ENCODE measurements at places on chromosomes 6 and 20. TPM values are rescaled to one million over a fixed set of nuclear protein-coding genes. Genes with fewer than 3 reads are reported as not detected.
A peak's percentile ranks its signal among the peaks of the same experiment; 100 is the strongest.

Gene ZMYND8
- 14.3 TPM for total RNA-seq

Gene SIRPB1
- total RNA-seq = 0.54 TPM

Gene PAK5
- total RNA-seq = not detected

Gene SAMD5
- total RNA-seq = not detected

Gene NHSL1
- total RNA-seq = 6.2 TPM

Gene SLC13A3
- 0.89 TPM for total RNA-seq

Gene GNRH2
- not detected for total RNA-seq

Gene PRPH2
- total RNA-seq = 1.5 TPM

Gene SYCP2L
- total RNA-seq = not detected

Gene MLIP
- total RNA-seq = not detected

Gene COL19A1
- total RNA-seq = not detected

Gene IPCEF1
- not detected for total RNA-seq

Gene KCNB1
- 0.11 TPM for total RNA-seq

- DNase-seq = no peak
Measured at GRCh38 chr20:58294497-58295455, 14.7 kb upstream of the RAB22A start.

DNA sequence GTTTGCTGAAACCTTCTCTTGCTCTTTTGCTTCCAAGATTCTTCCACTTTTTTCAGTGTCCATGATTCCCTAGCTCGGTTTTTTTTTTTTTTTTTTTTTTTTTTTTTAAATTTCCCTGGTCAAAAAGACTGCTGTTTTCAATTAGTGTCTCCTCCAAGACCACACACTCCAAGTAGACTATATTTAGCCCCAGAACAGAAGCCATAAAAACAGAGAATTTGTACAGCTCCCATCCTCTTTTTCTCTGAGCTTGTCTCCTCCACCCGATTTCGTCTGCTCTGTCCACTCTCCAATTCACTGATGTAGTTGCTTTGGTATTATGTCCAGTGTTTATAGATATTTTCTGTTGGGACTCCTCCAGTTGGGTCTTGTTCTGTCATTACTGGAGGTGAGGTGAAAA, 37.6 kb downstream of the RSPH3 start:
- peak; percentile 25 for DNase-seq

- peak; percentile 99 for DNase-seq
Measured at GRCh38 chr6:11921017-11921438, 91.1 kb upstream of the HIVEP1 start.

DNA sequence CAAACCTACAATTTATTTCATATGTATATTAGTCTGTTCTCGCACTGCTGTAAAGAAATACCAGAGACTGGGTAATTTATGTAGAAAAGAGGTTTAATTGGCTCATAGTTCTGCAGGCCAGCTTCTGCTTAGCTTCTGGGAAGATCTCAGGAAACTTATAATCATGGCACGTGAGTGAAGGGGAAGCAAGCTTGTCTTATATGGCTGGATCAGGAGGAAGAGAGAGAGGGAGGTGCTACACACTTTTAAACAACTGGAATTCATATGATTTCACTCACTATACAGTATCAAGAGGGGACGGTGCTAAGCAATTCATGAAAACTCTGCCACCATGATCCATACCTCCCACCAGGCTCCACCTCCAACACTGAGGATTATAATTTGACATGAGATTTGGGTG, 29.9 kb downstream of the PHACTR2 start:
- no peak for DNase-seq

- DNase-seq = no peak
Measured at GRCh38 chr6:26140254-26140966, 53.2 kb downstream of the HFE start.

GRCh38 chr6:42363926-42364849, 87.5 kb downstream of the TRERF1 start:
- DNase-seq = no peak

- no peak for DNase-seq
Measured at GRCh38 chr6:158847012-158847529, 27.9 kb upstream of the EZR start.

DNA sequence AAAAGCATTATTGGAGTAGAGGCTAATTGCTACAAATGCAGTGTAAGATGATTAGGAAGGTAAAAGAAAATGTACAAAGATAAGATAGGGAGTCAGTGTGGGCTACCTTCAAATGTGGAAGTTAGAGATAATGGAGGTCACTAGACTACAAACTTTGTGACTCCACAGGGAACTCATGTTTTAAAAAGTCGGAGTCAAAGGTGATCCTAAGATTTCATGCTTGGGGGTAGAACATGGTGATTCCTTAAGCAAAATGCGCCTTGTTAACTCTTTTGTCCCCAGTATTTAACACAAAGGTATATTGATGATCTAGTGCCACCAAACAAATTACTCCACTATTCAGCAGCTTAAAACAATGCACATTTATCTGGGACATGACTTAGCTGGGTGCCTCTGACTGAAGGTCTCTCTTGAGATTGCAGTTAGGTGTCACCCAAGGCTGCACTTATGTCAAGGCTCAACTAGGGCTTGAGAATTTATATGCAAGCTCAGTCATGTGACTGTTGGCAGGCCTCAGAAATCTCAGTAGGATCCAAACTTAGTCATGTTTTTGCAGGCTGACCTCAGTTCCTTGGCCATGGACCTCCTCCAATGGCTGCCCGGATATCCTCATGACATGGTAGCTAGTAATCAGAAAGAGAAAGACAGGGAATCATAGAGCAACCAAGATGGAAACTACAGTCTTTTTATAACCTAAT, 11.4 kb upstream of the SNX9 start:
- peak; percentile 65 for DNase-seq

GRCh38 chr6:20846602-20847028, 312.4 kb downstream of the CDKAL1 start:
- no peak for DNase-seq

DNA sequence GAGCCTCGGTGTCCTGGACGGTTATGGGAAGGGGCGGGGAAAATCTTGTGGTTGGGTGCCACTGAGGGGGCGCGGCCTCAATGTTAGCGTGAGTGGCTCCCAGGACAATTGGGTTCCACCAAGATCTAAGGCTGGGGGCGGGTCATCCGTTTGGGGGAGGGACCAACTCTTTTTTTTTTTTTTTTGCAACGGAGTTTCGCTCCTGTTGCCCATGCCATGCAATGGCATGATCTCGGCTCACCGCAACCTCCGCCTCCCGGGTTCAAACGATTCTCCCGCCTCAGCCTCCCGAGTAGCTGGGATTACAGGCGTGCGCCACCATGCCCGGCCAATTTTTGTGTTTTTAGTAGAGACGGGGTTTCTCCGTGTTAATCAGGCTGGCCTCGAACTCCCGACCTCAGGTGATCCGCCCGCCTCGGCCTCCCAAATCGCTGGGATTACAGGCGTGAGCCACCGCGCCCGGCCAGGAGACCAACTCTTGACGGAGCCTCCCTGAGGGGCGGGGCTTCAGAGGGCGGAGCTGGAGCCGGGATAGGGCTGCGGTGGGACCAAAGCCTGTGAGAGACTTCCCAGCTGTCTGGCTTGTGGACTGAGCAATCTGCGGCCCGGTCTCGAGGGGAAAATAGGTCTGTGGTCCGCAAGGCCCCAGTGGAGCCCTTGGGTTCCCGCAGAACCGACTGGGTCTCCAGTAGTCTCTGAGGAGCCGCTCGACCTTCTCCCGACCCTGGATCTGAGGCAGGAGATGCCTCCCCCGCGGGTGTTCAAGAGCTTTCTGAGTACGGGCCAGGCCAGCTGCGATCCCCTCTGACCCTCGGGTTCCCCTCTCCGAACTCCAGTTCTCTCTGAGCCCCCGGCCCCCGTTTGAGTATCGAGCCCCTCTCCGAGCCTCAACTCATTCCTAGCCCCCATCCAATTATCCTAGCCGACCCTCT, 1.1 kb downstream of the SPAG4 start:
- DNase-seq = peak; percentile 93

DNA sequence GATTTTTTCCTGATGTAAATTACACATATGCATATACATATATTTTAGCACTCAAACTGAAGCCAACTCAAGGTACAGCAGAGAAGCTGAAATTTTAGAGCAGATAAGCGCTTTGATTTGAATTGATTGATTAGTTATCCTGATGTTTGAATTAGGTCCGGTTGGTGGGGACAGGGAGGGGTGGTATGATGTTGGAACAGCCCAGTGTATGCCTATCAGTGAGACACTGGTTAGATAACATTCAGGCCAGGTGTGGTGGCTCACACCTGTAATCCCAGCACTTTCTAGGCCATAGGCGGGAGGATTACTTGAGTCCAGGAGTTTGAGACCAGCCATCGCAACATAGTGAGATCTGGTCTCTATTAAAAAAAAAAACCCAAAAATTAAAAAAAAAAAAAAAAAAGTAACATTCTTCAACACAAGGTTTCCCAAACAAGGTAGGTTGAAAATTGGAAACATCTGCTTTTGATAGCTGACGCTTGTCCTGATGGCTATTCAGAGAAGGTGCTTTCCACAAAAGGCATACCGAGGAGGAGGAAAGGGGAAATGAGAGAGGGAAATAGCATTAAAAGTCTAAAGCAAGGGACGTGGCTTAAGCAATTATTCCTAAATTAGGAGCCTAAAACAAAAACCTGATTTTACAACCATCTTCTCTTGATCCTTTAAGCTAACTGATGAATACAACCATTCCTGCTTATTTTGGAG, 288.4 kb upstream of the JARID2 start:
- no peak for DNase-seq

DNA sequence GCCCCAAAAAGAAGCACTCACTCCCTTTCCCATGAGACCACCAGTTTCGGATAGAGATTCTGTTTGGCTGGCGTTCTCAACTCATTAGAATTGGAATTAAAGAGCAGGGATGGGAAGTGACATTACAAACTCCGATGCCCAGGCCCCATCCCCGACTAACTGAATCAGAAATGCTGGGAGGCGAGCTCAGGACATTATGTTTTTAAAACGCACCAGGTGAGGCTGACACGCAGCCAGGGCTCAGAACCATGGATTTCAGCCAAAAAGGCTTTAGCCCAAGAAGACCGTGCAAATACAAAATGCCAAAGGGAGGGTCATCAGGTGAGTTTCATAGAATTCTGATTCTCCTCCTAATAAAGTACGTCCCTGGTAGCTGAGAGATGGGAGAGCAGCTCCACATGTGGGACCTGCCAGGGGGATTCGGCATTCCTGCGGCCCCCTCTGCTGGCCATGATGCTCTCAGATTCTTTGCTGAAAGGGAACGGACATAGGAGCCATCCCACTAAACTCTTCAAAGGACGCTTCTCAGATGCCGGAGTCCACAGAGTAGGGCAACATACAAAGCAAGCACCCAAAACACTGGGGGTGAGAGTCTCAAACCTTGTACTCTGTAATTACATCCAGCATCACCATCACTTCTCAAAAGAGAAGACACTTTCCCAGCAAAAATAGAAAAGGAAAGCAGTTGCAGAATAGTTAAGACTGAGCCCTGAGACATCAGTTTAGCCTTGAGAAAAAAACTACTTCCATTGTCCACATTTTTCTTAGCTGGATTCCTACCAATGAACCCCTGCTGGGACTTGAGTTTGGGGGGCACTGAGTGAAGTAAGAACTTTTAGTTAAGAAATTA, 205.2 kb downstream of the BMP7 start:
- DNase-seq = peak; percentile 52

GRCh38 chr6:168546151-168546550, 105.2 kb downstream of the SMOC2 start:
- no peak for DNase-seq

DNA sequence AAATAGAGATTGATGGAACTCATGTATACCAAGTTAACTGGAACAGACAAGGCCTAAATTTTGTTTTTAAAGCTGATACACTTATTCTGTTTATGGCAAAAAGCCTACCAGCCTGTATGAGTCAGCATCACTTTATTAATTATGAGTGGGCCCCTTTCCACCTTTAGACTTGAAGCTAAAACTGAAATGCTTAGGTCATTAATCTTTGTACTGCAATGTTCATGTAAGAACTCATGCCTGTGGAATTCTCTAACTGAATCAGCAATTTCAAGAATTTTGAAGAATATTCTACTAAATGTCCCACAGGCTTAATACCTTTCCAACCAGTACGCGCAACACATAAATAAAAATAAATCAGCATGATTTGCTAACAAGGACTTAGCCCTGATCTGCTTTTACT, 140.2 kb upstream of the PHACTR1 start:
- DNase-seq = peak; percentile 61

GRCh38 chr20:48822879-48823385, 4.9 kb downstream of the PREX1 start:
- DNase-seq = no peak

DNA sequence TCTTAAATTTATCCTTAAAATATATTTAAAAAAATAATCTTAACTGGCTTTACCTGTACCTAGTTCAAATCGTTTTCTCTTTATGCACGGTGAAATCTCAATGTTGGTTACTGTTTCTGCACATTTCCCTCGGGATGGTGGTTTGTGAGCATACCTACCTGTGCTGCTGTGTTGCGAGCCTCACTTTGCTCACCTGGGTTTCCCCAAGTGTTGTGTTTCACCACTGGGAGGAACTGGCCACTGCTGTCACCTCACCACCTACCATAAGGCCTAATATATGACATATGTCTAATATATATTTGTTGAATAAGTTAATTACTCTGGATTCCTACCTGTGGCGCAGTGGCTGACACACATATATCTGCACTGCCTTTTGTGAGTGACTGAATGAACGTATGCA, 493.5 kb upstream of the FLRT3 start:
- DNase-seq = no peak

- no peak for DNase-seq
Measured at GRCh38 chr6:137093183-137094069, 48.7 kb upstream of the IL20RA start.

- no peak for DNase-seq
Measured at GRCh38 chr6:122730334-122730733, 49.2 kb upstream of the FABP7 start.

- DNase-seq = peak; percentile 99
Measured at GRCh38 chr6:14665827-14666724, 548.5 kb downstream of the CD83 start.

DNA sequence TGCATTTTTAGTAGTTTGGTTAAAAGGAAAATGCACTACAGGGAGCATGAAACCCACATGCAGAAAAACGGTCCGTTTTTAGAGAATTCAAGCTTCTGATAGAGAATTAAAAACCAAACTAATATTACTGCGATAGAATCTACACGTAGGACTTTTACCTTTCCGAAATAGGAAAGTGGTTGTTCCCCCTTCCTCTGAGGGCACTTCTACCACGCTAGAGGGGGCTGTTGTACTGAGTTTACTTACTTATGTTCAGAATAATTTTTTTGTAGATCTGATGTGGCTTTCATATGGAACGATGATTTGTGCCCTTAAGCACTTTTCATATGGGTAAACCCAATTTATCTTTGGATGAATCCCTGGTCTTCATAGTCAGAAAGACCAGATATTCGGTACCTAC, 264.3 kb upstream of the PLN start:
- peak; percentile 80 for DNase-seq
